ENCODE measurements at places on chromosomes 16 and 17. TPM values are rescaled to one million over a fixed set of nuclear protein-coding genes. Genes with fewer than 3 reads are reported as not detected.

DNA sequence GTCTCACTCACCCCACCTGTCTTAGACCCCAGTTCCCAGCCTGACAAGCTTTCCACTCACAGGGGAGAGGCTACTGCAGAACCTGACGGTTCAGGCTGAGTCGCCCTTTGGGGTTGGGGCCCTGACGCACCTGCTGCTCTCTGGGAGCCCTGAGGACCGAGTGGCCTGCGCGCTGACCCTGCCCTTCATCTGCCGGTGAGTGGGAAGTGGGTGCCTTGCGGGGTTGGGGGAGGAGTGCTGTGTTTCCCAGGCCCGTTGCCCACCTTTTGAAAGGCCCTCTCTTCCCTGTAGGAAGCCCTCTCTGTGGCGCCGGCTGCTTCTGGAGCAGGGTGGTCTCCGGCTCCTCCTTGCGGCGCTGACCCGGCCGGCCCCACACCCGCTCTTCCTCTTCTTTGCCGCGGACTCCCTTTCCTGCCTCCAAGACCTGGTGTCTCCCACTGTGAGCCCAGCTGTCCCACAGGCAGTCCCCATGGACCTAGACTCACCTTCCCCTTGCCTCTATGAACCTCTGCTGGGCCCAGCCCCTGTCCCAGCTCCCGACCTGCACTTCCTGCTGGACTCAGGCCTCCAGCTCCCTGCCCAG is 6.1 kb upstream of the TGFB1I1 start:
- no peak for DNase-seq

- no peak for DNase-seq
Measured at GRCh38 chr17:16419929-16420271, 4.5 kb downstream of the TRPV2 start.

DNA sequence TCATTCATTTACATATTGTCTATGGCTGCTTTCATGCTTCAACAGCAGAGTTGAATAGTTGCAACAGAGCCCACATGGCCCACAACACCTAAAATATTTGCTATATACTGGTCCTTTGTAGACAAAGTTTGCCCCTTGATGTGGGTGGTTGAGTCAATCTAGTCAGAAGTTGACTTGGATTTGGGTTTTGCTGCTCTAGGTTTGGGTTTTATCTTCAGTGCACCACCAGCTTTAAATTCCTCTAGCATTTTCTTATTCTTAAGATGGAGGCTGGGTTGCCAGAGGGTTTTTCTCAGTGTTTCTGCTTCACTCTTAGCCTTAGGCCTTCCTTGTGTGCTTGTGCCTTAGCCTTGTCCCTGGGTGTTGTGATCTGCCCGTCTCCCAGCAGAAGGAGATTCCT is 51.0 kb downstream of the CCDC182 start:
- no peak for DNase-seq

Gene AANAT
- total RNA-seq = not detected

Gene PYCARD
- total RNA-seq = 1.8 TPM

- peak; percentile 36 for DNase-seq
Measured at GRCh38 chr16:23182679-23183542, at the start of gene SCNN1G. Gene SCNN1G (plus strand): TSS chr16:23182745. CDS start chr16:23186272, 3,527 bp downstream.

GRCh38 chr17:34006126-34006525 is 249.0 kb upstream of the CCL2 start:
- no peak for DNase-seq

DNA sequence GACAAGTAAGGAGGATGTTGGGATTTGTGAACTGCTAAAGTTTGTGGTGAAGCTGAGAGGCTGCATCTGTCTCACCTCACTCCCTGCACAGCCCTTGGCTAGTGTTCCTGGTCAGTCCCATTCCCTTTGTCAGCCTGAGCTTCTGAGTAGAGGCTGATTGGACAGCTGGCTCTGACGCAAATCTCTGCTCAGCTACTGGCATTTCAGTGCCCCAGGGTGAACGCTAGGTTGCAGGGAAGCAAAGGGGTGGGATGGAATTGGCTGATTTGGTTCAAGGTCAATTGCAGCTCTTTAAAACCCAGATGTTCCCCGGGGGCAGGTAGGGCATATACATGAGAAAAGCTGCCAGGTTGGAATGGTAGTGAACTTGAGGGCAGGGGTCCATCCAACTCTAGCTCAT is 23.1 kb upstream of the CNOT1 start:
- DNase-seq = no peak

GRCh38 chr17:82179412-82179811 is 33.2 kb downstream of the CCDC57 start:
- DNase-seq = no peak

DNA sequence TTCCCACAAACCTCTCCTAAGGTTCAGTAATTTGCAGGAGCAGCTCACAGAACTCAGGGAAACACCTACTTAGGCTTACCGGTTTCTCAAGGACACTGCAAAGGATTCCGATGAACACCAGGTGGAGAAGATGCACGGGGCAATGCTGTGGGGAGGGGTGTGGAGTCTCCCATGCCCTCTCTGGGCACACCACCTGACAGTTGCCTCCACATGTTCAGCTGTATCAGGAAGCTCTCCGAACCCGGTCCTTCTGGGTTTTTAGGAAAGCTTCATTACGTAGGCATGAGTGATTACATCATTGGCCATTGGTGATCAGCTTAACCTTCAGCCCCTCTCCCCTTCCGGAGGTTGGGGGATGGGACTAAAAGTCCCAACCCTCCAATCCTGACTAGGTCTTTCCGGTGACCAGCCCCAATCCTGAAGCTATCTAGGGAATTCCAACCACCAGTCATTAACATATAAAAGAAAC is 21.6 kb downstream of the C17orf58 start:
- peak; percentile 33 for DNase-seq

DNA sequence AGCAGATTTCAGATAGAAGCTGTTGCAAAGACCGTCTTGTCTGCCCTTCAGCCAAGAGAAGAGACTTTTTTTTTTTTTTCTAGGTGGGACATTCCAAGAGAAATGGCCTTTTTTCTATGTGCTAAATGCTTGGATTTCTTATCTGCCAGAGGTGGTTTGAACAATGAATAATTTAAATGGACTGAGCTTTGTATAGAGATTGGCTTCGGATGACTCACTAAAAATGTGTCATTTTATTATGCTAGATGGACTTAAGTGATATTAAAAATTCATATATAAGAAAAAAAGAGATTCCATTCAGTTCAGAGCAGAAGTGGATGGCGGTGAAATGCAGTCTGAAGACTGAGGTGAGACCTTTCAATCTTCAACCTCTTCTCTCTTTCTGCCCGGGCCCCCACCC is 58.4 kb downstream of the MEAK7 start:
- DNase-seq = no peak

Gene PRR35
- not detected for total RNA-seq

GRCh38 chr17:68719431-68719830 is 118.3 kb upstream of the FAM20A start:
- DNase-seq = no peak

Gene NXPH3
- total RNA-seq = 0.46 TPM

- no peak for DNase-seq
Measured at GRCh38 chr16:1101133-1101532, 5.1 kb upstream of the C1QTNF8 start.

DNA sequence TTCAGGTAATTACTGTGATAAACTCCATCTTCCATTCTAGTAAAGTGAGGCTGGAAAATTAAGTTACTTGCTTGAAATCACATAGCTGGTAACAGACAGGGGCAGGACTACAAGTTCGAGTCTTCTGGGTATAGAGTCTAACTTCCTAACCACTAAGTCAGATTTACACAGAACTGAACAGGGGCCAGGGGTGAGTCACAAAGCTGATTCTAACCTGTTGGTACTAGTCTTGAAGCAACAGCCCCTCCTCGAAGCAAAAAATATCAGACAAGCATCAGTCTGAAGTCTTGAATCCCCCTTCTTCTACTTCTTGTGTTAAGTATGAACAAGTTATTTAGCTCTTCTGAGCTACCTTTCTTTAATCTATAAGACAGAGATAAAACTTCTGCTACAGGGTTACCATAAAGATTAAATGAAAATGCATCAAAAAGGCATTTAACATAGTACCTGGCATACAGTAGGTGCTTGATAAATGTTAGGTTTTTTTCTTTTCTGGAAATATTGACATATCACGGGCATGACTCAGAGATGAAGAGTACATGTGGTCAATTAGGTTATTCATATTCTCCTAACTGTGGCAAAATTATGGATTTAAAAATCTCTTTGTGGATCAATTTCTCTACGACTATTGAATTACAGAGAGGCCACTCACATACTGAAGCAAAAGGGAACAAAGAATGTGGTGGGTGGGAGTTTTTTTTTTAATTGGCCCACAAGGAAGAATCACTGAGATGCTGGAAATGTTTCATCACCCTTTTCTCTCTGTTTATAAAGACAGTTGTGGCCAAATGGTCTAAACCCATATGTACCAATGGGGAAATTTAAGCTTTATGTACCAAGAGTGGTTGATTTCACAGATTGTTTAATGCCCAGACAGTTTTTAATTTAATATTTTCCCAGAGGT is 266.9 kb upstream of the DYNLRB2 start:
- DNase-seq = no peak

DNA sequence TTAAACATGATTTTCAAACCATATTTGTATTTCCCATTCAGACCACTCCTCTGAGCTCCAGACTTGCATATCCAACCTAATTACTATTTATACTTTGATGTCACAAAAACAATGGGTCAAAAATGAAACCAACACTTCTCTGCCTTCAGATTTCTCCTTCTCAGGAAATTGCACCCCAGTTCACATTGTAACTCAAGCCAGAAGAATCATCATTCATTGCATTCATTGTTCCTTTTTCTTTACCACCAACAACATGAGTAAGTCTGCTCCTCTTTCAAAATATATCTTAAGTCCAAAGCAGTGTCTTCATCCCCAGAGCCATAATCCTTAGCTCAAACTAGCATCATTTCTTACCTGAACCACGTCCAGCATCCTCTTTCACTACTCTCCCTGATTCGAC is 2.6 kb upstream of the AKAP1 start:
- no peak for DNase-seq

Gene ZNF597
- 2.4 TPM for total RNA-seq

GRCh38 chr16:27993587-27993986 is 69.9 kb downstream of the GSG1L start:
- no peak for DNase-seq

- no peak for DNase-seq
Measured at GRCh38 chr17:81460856-81461460, 51.6 kb downstream of the ACTG1 start.

DNA sequence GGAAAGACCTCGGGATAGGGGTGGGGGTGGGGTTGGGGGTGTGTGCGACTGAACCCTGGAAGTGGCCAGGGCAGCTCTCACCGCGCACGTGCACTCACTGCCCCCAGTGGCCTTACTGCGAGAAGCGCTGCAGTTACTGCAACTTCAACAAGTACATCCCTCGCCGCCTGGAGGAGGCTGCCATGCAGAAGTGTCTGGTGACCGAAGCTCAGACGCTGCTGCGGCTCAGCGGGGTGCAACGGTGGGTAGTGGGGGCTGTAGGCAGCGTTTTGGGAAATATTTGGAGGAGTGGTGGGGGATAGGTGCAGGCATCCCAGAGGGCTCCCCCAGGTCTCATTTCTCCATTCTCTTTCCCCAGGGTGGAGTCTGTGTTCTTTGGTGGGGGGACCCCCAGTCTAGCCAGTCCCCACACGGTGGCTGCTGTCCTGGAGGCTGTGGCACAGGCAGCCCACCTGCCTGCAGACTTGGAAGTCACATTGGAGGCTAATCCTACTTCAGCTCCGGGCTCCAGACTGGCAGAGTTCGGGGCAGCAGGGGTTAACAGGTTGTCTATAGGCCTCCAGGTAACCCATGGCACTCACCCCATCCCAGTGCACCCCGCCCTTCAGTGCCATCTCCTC is 972 bp downstream of the RSAD1 start:
- DNase-seq = peak; percentile 90

Gene PPP1R1B
- total RNA-seq = 8.2 TPM

DNA sequence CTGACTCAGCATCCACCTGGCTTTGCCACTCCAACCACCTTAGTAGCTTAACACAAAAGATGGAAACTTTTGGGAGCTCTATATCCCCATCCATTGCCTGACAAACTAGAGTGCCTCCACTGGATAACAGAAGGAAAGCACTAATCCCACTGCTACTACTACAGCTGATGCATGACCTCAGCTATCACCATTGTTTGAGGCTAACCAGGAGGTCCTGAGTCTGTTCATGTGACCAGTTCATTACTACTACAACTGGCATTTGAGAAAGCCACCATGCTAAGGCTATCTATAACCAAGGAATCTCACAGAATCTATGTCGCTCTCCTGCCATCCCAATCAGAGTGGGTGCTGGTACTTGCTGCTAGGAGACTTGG is 604.3 kb upstream of the CA10 start:
- no peak for DNase-seq

Gene CRYM
- not detected for total RNA-seq

DNA sequence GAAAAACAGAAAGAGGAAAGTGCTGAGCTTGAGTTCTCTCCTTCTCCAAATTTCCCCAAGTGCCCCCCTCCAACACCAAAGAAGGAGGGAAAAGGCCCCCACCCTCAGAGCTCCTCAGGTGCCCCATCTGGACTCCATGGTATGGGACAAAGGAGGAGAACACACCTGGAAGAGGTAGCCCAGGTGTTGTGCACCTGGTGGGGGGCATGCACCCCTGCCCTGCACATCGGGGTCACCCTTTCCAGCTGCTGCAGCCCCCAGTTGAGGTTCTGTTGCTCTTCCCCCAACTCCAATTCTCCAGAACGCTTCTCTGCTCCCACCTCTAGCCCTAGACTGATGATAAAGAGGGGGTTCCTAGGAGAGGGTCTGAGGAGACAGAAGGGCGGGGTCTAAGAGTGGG is 3.0 kb upstream of the COL1A1 start:
- DNase-seq = no peak

Gene SLC6A4
- total RNA-seq = not detected

DNA sequence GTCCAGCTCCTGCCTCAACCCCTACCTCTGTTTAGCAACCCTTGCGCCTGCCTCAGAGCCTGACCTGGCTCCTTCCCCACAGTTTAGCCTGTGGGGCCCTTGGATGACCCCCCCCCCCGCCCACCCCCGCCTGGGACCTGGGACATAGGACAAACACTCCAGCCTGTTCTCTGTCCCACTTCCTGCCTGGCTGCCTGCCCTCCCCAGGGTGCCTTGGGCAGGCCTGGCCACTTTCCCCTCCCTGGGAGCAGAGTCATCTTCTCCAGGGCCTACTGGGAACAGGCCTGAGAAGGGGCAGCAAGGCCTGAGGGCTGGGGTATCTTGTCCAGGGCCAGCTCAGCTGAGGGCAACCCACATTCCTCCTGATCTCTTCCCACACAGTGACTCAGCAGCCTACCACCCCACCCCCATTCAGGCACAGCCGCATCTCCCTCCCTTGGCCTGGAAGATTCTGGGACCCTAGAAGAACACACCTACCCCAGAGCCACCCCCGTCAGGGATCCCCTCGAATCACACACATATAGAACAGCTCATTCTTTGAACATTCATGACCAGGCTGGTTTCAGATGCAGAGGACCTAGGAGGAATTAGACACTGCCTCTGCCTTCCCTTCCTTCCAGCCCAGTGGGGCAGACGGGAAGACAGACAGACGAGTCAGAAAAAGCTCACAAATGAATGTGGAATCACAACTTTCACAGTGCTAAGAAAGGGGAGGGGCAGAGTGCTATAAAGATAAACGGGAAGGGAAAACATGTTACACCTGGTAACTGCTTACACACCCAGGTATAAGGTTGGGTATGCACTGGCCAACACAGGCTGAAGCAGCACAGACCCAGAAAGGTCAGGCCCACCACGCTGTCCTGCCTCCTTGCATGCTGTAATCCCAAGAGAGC is 6.0 kb downstream of the FHOD1 start:
- peak; percentile 42 for DNase-seq
